ENCODE measurements at places on chromosomes 5 and 9.

DNA sequence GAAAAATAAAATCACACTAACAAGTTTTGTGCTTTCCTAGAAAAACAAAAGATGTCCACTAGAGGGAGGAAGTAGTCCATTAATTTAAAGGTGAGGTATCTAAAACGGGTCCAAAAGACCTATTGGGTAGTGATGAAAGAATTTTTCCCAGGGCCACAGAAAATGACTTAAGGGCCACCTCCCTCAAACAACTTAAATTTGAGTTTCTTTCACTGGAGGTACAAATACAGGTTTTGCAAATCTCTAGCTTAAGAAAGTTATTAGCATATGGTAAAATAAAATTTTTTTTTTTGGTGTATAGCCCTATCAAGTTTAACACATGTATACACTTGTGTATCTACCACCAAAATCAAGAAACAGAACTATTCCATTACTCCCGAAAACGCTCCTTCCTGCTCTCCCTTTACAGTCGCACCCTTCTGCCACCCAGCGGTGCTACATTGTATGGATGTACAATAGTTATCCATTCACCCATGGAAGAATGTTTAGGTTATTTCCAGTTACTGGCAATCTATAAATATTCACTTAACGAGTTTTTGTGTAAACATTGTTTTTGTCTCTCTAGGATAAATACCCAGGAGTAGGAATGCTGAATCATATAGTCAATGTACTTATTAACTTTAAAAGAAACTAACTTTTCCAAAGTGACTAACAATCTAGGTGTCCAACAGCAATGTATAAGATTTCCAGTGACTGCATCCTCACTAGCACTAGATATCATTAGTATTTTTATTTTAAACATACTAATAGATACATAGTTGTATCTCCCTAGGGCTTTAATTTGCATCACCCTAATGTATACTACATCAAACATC is 21.9 kb downstream of the DEPDC1B start:
- H3K4me1 ChIP-seq, result no peaks in the 10 kb centered on the region
- no peak for DNase-seq
- no peaks in the 10 kb centered on the region for H3K27me3 ChIP-seq
- no peak overlapping the region for H3K4me3 ChIP-seq
- H3K27ac ChIP-seq, result no peak overlapping the region
- no peaks in the 10 kb centered on the region for H3K36me3 ChIP-seq

- H3K27ac ChIP-seq, result no peak overlapping the region
- H3K36me3 ChIP-seq, result no peaks in the 10 kb centered on the region
- H3K27me3 ChIP-seq, result no peaks in the 10 kb centered on the region
Measured at GRCh38 chr9:30732060-30732459, 1652.4 kb upstream of the ACO1 start.

DNA sequence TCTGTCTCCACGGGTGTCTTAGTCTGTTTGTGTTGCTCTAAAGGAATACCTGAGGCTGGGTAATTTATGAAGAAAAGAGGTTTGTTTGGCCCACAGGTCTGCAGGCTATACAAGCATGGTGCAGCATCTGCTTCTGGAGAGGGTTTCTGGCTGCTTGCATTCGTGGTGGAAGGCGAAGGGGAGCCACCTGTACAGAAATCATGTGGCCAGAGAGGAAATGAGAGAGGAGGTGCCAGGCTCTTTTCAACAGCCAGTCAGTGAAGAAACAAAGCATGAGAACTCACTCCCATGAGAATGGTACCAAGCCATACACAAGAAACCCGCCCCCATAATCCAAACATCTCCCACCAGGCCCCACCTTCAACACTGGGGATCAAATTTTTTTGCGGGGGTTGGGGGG is 53.4 kb downstream of the PFDN1 start:
- H3K27me3 ChIP-seq, result no peaks in the 10 kb centered on the region
- DNase-seq, result no peak
- H3K36me3 ChIP-seq, result peaks cover 28% of the 10 kb centered on the region
- H3K4me1 ChIP-seq, result peaks cover 41% of the 10 kb centered on the region
- no peak overlapping the region for H3K4me3 ChIP-seq

DNA sequence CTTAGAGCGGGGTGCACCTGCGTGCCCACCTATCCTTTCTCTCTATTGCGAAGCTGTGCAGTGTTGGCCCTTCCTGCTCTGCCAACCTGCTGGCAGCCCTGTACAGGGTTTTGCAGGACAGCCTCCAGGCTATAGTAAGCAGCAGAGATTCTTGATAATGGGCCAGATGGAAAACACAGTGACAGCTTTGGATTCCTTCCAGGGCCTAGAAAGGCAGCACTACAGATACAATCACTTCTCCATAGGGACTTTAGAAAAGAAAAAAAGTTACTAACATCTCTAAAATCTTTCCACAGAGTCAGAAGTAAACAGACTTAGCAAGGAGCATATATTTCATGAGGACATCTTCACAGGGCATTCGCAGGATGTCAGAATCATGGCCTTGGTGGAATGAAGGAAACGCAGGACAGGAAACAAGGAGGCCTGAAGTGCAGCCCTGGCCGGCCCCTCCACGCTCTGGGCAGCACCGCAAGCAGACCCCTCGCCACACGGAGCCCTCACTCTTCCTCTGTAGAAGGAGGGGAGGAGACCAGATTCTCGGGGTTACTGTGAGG is 172.1 kb upstream of the GAS1 start:
- DNase-seq, result no peak
- H3K27ac ChIP-seq, result no peak overlapping the region
- H3K27me3 ChIP-seq, result no peaks in the 10 kb centered on the region
- H3K4me1 ChIP-seq, result no peaks in the 10 kb centered on the region
- H3K4me3 ChIP-seq, result no peak overlapping the region
